ENCODE measurements at places on chromosomes 11 and 22.

DNA sequence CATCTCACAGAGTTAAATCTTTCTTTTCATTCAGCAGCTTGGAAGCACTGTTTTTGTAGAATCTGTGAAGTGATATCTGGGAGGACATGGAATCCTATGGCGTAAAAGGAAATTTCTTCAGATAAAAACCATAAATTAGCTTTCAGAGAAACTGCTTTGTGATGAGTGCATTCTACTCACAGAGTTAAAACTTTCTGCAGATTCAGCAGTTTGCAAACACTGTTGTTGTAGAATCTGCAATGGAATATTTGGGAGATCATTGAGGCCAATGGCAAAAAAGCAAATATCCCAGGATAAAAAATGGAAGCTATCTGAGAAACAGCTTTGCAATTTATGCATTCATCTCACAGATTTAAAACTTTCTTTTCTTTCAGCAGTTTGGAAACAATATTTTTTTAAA lies 180.6 kb downstream of the OR4A47 start:
- no peak for DNase-seq

- DNase-seq = no peak
Measured at GRCh38 chr11:65611028-65611757, 2.8 kb downstream of the MAP3K11 start.

DNA sequence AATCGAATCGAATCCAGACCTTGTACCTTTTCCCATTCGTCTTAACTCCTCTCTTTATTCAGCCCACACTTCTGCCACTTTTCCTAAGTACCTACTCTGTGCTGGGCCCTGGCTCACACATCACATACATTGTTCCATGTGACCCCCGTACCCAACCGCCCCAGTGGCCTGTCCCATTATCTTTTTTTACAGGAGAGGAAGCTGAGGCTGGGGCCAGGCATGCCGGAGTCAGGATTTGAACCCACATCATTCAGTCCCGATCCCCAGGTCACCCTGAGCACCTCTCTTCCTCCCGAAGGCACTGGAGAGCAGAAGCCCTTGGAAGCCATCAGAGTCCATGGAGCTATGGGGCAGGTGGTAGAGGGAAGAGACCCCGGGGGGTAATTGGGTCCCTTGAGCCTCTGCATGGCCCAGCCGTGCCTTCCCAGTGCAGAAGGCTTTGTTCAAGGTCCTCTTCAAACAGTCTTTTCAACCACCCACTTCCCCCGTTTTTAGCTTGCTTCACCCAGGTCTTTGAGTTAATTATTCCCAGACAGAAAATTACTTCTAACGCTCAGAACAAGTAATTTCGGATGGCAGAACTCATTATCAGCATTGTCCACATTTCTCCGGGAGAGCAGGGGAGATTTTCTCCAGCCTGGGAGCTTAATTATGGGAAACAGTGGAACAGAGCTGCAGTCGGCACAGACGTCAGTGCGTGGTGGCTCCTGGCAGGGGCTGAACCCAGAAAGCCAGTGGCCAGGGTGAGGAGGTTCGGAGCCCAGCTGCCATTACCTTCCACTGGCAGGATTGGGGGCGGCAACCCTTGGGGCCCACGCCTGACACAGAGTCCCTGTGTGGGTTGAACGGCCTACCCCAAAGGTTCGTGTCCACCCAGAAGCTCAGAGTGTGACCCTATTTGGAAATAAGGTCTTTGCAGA lies 82.4 kb upstream of the RTL6 start:
- no peak for DNase-seq

- no peak for DNase-seq
Measured at GRCh38 chr22:23909296-23909898, 15.2 kb downstream of the MIF start.

GRCh38 chr11:126704096-126704495 lies 296.5 kb downstream of the KIRREL3 start:
- no peak for DNase-seq

Data from activated naive CD4-positive, alpha-beta T cell (primary cell).